ENCODE measurements at places on chromosomes 5 and 9.
A peak's percentile ranks its signal among the peaks of the same experiment; 100 is the strongest.

- no peak for DNase-seq
These were observed 47.3 kb downstream of the S1PR3 start for GRCh38 chr9:89038382-89039103.

GRCh38 chr5:87686018-87686417, 273.3 kb upstream of the CCNH start:
- no peak for DNase-seq

DNA sequence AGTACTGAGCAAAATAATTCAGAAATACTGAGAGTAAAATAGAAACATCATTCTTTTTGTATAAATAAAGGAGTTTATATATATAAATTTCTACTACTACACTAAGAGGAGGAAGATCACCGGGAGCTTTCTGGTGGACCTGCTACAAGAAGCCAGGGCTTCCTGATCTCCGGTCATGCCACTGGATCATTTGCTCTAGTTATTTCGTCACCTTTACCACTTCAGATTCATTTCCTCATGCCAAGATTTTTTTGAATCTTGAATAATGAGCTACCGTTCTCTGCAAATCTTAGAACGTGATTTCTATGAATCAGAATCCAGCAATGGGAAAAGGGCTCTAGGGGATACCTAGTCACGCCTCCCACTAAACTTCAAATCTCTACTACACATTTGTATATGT, 51.9 kb upstream of the TBC1D9B start:
- DNase-seq: no peak

DNA sequence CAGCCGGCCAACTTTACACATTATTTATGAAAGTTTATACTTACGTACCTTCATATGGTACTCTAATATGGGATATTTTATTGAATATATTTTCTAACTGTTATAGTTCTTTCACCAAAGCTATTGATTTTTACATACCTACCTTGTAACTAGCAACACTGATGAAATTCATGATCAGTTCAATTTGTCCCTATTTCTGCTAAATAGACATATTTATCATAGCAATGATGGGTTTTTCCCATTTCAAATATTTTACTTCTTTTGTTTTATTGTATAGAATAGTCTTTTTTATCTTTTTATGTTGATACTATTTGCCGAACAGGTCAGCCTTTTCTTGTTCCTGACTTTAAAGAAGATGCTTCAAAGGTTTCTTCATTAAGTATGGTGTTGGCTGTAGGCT, 59.0 kb upstream of the CTNND2 start:
- DNase-seq: no peak

- no peak for DNase-seq
These were observed 48.3 kb downstream of the TMEFF1 start for GRCh38 chr9:100521282-100521681.

DNA sequence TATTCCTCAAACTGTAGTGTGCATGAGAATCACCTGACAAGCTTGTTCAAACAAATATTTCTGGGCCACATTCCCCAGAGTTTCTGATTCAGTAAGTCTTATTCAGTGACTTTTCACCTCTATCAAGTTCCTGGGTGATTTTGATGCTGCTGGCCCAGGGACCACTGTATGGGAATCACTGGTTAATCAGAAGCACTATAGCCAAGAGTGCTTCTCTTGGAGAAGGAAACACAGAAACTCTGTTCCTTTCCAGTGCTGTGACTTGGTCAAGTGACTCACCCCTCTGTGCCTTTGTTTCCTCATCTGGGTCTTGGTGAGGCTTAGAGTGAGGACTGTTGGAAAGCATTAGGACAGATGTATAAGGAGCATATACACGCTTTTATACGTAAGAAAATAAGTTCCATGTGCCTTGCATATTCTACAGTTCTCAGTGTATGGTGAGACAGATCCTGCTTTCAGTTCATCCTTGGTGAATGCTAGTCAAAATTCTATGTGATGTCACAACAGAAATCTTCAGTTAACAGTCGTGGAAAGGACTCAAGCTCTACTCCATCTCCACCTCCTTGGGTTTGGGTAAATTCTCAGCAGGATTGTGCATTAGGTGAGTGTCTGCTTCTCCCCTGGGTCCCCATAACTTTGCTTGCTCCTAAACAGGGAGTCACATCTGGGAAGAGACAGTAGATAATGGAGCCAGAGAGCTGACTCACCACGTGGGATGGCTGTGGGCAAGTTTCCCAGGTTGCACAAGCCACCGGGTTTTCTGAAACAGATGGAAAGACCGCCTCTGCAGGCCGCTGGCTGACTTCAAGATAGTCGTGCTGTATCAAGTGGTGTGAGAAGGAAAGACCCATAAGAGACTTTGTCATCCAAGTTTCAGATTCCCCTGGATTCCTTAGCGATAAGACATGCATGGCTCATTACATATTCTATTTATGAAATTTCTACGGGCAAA, 117.0 kb downstream of the NXNL2 start:
- DNase-seq: no peak

DNA sequence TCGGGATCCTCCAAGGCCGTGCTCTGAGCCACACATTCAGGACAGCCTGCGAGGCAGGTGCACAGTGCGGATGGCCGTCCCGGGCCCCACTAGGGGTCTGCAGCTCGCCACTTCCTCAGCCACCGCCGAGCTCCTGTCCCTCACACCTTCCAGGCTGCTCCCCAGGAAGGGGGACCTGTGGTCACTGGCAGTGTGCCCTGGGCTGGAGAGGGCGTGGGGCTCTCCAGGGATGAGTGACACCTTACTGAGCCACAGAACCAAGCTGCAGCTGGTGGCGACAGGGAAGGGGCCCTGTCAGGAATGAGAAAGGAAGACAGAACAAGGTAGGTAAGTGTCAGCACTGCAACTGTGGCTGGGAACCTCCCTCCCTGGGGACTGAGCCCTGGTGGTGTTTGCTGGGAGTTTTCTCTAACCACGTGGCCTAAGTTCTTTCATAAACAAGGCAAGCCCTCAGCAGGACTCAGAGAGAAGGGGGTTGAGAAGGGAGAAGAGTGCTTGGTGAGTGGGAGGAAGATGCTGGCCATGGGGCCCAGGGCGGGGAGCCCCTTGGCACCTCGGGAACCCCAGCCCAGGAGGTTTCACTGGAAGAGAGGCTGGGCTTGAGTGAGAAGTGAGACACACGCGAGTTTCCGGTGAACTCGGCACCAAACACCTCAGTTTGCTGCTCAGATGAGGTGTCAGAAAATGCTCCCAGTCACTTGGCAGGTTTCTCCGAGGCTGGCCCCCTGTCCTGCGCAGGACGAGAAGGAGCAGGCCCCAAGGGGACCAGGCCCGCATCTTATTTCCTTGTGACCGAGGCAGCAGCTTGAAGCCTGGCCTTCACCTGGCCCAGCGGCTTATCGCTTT, 5.2 kb downstream of the IL13 start:
- no peak for DNase-seq

DNA sequence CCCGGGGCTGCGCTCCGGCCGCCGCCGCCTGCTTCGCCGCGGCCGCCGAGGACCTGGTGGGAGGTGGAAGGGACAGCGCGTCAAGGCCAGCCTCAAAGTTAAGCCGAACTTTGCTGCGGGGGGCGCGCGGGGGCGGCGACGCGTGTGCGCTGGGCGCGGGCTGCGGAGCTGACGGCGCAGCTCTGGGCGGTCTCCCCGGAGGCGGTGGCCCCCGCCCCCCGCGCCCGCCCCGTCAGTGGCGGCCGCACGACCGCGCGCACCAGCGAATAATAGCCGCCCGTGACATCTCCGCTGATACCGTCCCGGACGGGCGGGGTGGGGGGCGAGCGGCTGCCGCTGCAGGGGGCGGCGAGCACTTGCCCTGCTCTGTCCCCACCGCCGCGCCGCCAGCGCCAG, 579 bp upstream of the FAM78A start:
- peak; percentile 51 for DNase-seq

DNA sequence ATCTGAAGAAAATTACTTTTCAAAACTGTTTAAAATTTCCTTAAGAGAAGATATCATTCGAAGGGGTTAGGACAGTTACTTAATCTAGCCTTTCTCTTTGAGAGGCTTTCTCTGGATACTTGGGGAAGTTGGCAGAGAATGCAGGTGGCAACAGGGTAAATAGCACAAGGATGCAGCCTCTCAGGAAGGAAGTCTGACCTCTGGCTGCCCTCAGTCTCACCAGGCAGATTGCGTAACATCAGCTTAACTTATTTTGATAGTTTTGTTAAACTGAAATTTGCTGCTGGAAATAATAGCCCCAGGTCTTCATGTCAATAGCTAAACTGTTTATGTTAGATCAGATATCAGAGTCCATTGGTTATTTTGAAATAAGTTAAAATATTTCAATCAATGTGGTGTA, 20.4 kb downstream of the CCDC192 start:
- no peak for DNase-seq

DNA sequence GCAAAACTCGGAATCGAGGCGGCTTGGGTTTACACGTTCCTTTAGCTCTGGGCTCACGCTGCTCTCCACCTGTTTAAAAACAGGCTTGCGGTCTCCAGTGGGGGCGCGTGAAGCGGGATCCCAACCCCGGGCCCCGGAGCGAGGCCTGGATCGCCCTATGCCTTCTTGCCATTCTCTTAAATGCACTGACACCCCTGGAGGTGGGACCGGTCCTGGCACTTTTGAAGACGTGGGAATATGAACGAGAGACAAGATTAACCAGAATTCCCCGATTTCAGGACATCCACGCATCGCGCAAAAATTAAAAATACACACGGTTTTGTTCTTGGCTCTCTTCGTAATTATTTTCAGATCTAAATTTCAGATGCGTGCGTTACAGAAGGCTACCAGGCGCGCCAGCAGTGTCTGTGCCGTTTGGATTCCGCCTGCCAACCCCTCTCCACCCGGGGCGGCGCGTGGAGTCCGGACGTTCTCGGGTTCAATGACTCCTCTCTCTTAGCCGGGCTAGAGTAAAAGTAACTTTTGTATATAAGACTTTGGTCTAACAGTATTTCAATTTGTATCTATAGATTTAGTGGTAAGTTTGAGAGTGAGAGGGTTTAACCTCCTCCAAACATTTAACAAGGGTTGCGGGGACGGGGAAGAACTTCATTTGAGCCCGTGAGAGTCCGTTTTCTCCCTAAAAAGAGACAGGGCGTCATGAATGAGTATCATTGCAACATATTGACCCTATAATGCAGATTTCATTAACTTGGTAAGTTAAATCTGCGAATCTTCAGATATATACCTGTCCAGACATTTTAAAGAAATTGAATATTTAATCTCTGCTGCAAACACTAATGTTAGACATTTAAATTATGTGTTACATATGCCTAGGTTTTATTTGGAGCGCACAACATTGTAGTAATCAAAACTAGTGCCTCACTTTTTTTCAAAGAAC, 3.8 kb downstream of the FOXD1 start:
- no peak for DNase-seq

- no peak for DNase-seq
These were observed 39.6 kb downstream of the GCNT4 start for GRCh38 chr5:75012748-75013147.

- no peak for DNase-seq
These were observed 190.0 kb upstream of the GRAMD2B start for GRCh38 chr5:126233256-126233655.

DNA sequence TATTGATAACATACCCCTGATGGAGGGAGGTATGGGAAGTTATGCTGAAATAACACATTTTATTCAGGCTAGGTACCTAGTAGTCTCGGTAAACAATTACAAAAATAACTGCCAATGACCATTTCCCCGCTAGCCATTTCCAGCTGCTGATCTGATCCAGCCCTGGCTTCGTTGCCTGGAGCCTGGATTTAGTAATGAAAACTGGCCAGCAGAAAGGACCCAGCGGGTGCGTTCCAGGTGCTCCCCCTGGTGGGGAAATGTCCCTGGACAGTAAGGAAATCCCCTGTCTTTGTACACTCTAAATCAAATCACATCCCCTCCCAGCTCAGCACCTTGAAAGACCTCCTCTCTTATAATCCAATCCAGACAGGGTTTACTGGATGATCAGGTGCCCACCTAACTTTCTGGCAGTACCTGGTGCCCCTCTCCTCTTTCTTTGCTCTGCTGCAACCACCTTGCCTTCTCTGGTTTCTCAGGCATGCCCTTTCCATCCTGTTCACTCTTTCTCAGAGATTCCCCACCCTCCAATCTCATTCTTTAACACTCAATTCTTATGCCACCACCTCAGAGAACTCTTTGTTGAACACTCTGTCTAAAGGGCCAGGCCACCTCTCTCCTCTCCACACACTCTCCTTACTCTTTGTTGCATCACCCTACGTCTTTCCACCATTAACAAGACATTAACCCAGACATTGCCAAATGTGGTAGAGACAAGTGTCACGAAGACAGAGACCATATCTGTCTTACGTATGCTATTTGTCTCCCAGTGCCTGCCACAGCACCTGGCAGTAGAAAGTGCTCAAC, 50.1 kb upstream of the SMAD5 start:
- DNase-seq: no peak

GRCh38 chr5:153080940-153081339, 409.5 kb upstream of the GRIA1 start:
- DNase-seq: no peak

DNA sequence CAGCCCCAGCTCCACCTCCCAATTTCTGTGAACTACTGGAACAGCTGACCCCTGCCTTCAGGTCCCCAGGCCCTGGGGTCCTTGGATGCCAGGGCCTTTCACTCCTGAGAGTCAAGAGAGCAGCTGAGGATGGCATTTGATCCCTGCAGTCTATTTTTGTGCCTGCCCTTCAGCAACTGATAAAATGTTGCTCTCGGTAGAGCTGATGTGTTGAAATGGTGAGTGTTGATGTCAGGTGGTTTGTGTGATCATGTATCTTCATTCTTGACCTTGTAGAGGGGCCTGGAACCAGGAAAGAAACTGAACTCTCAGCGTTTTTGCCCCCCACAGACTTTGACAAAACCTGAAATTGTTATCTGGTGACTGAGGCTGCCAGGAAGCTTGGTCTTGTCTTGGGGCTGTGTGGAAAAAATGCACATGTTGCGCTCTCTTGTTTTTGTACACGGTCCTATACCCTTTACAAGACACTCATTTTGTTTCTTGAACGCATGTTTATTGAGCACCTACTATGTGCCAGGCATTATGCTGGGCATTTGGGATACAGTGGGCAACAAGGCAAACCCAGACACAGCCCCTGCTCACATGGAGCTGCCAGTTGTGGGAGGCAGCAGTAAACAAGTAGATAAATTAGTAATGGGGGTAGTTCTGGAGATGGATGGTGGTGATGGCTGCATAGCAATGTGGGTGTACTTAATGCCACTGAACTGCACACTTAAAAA, 78.3 kb downstream of the PPARGC1B start:
- DNase-seq: no peak

- peak; percentile 60 for DNase-seq
These were observed 215.6 kb downstream of the ROR2 start for GRCh38 chr9:91734371-91734981.

GRCh38 chr5:40682154-40683017, 2.7 kb downstream of the PTGER4 start:
- no peak for DNase-seq

- no peak for DNase-seq
These were observed 39.3 kb upstream of the CTSL start for GRCh38 chr9:87686520-87687090.

GRCh38 chr9:7154003-7154619, 396.3 kb downstream of the KDM4C start:
- DNase-seq: no peak

- peak; percentile 29 for DNase-seq
These were observed 37.0 kb upstream of the LCP2 start for GRCh38 chr5:170334626-170335025.

- no peak for DNase-seq
These were observed 1530.6 kb upstream of the CDH6 start for GRCh38 chr5:29662876-29663275.

GRCh38 chr9:135048758-135049444, 38.6 kb upstream of the OLFM1 start:
- DNase-seq: no peak

- no peak for DNase-seq
These were observed 8.7 kb upstream of the NDUFB6 start for GRCh38 chr9:32581512-32582143.

GRCh38 chr5:120055858-120056257, 408.2 kb upstream of the PRR16 start:
- DNase-seq: no peak

- no peak for DNase-seq
These were observed 48.7 kb upstream of the C5orf47 start for GRCh38 chr5:173940269-173940668.

Data from activated naive CD4-positive, alpha-beta T cell treated with anti-CD3 and anti-CD28 coated beads, Interleukin-2, amount 50 U/mL, for 16 hours (primary cell).